ENCODE measurements at places on chromosomes 6 and 20.

GRCh38 chr20:14526891-14527290 lies 189.5 kb upstream of the FLRT3 start:
- no peak for DNase-seq

GRCh38 chr20:2745936-2746635 lies 53.5 kb downstream of the EBF4 start:
- no peak for DNase-seq

GRCh38 chr6:147853574-147853973 lies 345.1 kb downstream of the SAMD5 start:
- DNase-seq: no peak

DNA sequence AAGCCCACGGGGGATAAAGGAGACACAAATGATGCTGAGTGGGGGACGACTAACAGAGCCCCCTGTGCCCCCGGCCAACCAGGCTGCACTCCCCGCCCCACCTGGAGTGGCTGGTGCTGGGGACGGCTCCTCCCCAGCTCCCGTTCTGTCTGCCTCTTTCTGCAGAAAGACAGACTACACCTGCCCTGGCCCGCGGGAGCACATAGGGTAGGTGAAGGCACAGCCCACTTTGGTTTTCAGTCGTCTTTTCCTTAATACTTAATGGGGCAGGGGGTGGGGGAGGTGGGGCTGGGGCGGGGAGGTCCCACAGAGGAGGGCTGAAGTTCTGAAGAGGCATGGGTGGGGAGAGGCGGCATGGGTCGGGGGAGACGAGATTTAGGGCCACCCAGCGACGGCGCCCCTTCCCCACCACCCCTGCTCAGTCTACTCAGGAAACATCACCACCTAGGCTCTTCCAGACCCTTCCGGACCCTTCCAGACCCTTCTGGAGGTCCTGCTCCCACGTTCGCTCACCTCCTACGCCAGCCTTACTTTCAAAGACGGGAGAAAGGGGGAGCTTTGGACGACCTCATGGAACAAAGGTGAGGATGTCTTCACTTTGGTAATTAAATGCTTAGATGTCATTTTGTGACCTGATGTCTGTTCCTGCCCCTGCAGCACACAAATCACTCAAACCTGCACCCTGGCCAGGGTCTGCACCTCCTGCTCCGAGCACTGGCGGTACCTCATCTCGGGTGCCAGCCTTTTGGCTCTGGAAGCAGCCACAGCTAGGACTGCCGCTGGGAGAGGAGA lies 21.2 kb upstream of the FRMD1 start:
- DNase-seq: no peak

Data from epithelial cell of prostate (primary cell).